ENCODE measurements at places on chromosomes 6 and 20.

DNA sequence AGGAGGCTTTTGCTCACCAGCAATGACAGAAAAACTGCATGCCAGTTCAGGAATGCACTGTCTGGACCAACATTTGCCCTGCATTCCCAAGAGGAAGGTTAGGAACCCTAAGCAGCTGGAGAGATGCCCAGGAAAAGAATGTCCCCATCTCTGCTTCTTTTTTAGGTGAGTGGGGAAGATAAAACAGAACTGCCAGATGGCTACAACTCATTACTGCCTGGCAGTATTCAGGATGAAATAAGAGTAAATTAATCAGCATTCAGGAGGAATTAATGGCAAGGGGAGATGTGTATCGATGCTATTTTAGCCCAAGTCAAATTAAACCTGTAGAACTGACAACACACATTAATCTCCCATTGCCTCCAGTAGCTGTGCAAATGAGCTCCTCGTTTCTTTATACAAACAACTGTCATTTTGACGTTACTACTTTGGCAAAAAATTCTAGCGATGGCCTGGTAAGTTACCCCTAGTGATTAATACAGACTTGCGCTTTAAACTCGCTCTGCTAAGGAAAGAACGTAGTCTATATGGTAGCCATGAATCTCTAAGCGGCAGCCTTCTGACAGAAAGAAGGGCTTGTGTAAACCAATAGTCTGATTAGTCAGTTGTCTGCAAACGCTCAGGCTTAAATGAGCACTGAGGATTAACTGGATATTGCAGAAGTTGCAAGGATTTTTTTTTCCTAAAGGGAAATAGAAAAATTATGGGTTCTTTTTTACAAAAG lies 16.7 kb upstream of the SMLR1 start:
- DNase-seq = no peak

DNA sequence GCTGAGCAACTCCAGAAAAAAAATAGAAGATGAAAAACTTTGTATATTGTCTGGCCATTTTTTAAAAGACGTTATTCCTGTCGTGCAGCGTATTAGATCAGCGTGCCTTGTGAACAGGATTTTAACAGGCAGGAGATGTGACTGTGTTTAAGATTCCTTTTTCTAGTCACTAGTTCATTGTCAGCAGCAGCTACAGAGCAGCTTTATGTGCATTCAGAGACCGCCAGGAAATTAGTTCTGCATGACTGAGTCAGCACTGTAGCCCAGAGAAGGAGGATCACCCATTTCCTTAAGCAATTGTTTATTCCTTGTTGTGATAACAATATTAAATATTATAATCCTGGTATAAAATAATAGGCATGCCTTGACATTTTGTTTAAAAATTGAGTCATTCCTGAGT lies 75.4 kb upstream of the ADGRB3 start:
- DNase-seq = no peak

DNA sequence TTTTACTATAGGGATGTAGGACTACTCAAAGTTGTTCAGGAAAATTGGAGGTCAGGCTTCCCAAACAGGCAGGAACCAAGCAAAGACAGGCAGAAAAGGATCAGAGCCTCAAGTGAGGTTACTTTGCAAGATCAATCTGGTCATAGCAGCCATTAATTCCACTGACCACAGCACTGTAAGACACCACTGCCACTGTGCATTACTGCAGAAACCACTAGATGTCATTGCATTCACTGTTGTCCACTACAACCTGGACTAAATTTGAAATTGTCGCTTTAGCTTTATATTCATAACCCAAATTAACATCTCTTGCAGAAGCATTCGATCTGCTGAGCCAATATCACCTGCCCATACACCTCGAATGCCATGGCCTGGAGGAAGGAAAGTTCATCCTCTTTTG lies 126.9 kb upstream of the UFL1 start:
- no peak for DNase-seq

GRCh38 chr6:4610256-4610655 lies 165.9 kb upstream of the CDYL start:
- DNase-seq = no peak

DNA sequence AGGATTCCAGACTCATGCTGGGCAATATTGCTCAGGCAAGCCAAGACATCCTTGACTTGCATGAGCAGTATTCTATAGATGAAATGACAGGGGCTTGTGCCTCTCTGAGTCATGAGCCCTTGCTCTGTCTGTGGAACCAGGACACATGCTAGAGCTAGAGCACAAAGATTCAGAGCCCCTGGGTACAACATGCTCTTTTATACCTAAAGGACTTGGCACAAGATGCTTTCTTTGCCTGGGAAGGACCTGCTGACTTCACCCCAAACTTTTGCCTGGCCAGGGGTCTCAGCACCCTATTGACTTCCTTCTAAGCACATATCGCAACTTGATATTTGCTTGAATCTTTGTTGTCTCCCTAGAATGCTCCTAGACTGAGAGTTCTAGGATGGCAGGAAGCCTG lies 27.4 kb downstream of the TGM6 start:
- DNase-seq = no peak

DNA sequence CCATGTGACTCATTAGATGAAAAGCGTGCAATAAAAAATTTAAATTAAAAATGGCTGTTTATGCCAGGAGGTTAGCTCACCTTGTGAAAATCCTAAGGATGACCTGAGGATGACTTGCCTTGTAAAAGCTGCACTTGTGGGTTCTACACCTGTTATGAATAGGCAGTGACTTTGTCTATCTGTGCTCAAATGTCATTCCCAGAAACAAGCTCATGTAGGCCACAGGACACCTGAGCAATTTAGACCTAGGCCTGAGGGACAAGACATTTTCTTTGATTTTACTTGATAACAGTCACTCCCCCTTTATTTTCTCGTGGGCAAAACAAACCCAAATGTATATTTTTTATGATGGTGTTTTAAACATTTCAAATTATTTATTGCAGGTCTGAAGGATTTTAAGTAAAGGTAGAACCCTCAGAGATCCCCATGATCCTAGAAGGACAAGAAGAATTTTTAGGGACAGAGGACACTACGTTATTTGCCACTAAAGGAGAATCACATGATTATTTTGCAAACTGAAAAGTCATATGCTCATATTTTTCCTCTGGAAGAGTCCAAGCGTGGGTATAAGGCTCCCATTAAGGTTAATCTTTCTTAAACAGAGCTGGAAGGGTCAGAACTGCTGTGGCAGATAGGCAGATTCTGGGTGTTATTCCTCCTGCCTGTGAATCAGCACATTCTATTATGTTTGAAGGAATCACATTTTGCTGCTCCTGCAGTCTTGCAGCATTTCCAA lies 277.5 kb upstream of the MAN1A1 start:
- no peak for DNase-seq

DNA sequence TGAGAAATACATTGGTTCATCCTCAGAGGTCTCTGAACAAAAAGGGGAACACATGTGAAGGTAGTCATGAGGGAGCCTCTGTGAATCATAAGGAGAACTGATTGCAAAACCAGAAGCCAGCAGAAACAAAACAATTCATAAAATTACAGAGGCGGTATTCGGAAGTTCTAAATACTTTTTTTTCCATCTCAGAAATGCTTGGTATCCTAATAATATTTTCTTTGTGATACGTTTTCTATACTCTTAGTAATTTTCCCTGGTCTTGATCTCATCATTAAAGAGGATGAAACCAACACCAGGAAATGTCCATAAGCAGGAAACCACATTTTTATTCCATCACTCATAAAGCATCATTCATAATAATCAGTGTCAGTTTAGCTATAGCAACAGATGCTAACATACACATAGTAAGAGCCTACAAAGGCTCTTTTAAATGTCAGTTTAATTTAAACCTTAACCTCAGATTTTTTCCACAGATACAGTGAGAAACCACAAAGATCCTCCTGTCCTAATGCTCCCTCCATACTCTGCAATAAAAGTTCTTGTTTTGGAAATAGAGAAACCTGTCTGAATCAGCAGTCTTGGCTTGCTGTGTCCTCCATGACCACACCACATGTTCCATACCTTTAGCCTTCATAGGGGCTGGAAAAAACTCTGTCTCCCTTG lies 29.2 kb downstream of the SGK1 start:
- no peak for DNase-seq

- no peak for DNase-seq
Observed at GRCh38 chr6:22322103-22323030, 25.5 kb upstream of the PRL start.

- DNase-seq = no peak
Observed at GRCh38 chr6:143195349-143195845, 134.7 kb downstream of the AIG1 start.

Measured in activated CD4-positive, alpha-beta T cell treated with anti-CD3 and anti-CD28 coated beads for 24 hours (primary cell).